Fibroblast of skin of scalp (primary cell): ENCODE measurements at places on chromosomes 1 and 21.

GRCh38 chr1:205318231-205318991, 3.1 kb downstream of the NUAK2 start:
- DNase-seq, result no peak

GRCh38 chr1:228045871-228046270, 36.6 kb upstream of the ARF1 start:
- DNase-seq, result no peak

GRCh38 chr1:50667272-50667671, 244.0 kb upstream of the DMRTA2 start:
- DNase-seq, result no peak

GRCh38 chr1:110880708-110881374, 7.9 kb downstream of the CD53 start:
- no peak for DNase-seq

DNA sequence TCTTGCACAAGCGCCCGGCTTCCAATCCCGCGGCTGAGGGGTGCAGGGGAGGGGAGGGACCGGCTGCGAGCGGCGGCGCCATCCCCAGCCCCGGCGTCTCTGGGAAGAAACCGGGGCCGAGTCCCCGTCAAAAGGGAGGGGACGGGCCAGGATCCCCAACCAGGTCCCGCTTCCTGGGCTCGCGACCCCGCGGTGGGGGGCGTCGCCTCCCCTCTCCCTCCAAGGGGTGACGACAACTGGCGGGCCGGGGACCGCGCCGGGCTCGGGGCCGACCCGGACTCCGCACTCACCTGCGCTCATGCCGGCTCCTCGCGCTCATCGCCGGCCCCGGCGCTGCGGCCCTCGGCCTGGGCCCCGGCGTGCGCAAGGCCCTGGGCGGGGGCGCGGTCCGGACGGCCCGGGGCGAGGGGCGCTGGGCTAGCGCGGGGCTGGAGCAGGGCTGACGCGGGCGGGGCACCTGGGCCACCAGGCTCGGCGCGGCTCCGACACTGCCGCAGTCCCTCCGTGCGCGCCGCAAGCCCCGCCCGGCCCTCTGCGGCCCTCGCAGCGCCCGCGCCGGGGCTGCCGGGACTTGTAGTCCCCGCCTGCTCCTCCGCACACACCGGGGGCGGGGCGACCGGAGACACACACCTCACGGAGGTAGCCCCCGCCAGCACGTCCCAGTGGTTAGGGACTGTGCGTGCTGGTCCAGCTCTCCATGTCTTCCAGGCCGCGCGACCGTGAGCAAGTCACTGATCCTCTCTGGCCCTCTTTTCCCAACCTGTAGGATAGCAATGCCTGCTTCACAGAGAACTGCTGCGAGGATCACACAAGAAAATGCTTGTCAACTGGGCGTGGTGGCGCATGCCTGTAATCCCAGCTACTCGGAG, at the start of gene ATP13A2:
Gene ATP13A2, minus strand, starts transcription at position 490 of the 869 bp plus-strand sequence. Its CDS starts 190 bp downstream, at position 300.
- peak; percentile 69 for DNase-seq

- no peak for DNase-seq
Measured at GRCh38 chr21:46089285-46089684, 8.6 kb upstream of the COL6A2 start.

DNA sequence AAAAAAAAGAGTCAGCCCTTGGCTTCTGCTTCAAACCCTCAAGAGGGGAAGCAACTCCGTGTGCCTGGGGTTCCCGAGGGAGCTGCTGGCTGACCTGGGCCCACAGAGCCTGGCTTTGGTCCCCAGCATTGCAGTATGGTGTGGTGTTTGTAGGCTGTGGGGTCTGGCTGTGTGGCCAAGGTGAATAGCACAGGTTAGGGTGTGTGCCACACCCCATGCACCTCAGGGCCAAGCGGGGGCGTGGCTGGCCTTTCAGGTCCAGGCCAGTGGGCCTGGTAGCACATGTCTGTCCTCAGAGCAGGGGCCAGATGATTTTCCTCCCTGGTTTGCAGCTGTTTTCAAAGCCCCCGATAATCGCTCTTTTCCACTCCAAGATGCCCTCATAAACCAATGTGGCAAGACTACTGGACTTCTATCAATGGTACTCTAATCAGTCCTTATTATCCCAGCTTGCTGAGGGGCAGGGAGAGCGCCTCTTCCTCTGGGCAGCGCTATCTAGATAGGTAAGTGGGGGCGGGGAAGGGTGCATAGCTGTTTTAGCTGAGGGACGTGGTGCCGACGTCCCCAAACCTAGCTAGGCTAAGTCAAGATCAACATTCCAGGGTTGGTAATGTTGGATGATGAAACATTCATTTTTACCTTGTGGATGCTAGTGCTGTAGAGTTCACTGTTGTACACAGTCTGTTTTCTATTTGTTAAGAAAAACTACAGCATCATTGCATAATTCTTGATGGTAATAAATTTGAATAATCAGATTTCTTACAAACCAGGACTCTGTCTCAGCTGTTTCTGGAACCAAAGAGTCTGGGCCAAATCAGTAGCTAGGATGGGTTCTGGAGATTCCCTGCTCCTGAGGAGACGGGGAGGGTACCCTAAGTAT, 26.8 kb upstream of the KDM4A start:
- DNase-seq, result no peak

GRCh38 chr1:167532964-167533824, 14.9 kb upstream of the CD247 start:
- DNase-seq, result no peak
